ENCODE measurements at places on chromosomes 2 and 18.

- no peak for DNase-seq
Observed at GRCh38 chr2:70902579-70902978, 33.1 kb upstream of the ATP6V1B1 start.

- no peak for DNase-seq
Observed at GRCh38 chr18:57428221-57429150, 6.7 kb upstream of the ONECUT2 start.

DNA sequence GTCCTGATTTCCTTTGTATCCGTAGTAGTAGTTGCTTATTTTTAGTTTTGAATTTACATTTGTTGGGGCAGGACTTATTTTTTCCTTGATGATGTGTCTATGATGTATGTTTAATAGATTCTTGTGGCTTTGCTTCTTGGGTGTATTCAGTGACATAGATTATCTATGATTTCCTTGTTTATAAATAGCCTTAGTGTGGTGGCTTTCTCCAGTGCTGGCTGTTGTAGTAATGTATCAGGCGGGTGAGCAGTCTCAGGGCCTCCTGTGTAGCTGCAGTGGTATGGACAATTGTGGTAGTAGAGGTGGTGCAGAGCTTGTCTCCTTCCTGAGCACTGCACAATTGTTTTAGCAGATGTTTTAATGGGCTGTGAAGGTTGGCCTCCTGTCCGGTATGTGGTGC, 60.5 kb downstream of the SMCHD1 start:
- no peak for DNase-seq

- DNase-seq = peak; percentile 20
Observed at GRCh38 chr2:58571181-58571852, 330.2 kb upstream of the FANCL start.

All from NCI-H2107 (cell line).